ENCODE measurements at places on chromosomes 6 and 20. TPM values are rescaled to one million over a fixed set of nuclear protein-coding genes. Genes with fewer than 3 reads are reported as not detected.

- peaks cover 17% of the 10 kb centered on the region for H3K4me1 ChIP-seq
- no peak for DNase-seq
- H3K36me3 ChIP-seq, result peaks cover 5% of the 10 kb centered on the region
- H3K27ac ChIP-seq, result peak overlapping the region; percentile 72
Measured at GRCh38 chr20:43681991-43682410, 15.1 kb downstream of the MYBL2 start.

DNA sequence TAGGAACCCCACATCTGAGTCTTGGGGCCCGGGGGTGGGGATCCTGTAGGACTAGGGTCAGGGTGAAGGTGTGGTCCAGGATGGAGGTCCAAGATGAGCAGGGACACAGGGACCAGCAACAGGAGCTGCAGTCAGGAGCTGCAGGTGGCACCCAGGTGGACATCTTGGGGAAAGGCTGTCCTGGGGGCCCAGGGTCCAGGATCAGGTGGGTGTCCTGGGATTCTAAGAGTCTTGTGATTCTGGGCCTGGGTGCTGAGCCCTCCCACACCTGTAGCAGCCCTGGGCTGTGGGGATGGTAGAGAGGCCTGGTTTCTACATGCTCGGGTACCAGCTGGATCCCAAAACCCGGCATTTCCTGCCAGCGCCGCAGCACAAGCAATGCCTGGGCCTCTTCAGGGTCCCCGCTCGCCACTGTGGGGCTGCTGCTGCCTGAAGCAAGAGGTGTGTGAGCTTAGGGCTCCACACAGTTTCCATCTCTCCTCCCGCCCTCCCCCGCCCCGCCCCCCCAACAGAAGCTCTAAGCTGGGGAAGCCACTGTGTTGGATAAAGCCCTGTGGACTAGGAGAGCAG lies 20.7 kb downstream of the ERGIC3 start:
- no peak overlapping the region for H3K4me3 ChIP-seq
- H3K27me3 ChIP-seq, result peaks cover 9% of the 10 kb centered on the region
- no peak overlapping the region for H3K27ac ChIP-seq
- no peak for DNase-seq

- H3K4me3 ChIP-seq, result no peak overlapping the region
- H3K4me1 ChIP-seq, result no peaks in the 10 kb centered on the region
- peaks cover 2% of the 10 kb centered on the region for H3K27me3 ChIP-seq
- DNase-seq, result no peak
- H3K36me3 ChIP-seq, result peaks cover 7% of the 10 kb centered on the region
Measured at GRCh38 chr6:1560281-1561058, 49.2 kb upstream of the FOXC1 start.

DNA sequence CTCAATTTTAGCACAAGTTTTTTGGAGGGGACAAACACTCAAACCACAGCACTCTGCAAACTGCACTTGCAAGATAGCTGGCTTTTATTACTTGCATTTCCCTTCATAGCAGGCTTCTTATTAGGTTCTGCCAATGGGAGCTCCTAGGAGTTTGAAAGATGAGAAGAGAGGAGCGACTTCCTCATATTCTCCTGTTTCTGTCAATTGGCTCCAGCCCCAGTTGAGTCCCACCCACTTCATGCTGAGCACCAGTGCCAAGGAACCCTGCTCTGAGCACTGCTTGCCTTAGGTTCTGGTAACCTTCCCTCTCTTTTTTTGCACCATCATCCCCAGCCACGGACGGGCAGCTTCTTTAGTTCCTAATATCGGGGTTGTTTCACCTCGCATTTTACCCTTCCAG lies 67.9 kb downstream of the PSMB1 start:
- no peak overlapping the region for H3K27ac ChIP-seq
- no peak for DNase-seq
- H3K4me3 ChIP-seq, result no peak overlapping the region
- peaks cover 7% of the 10 kb centered on the region for H3K27me3 ChIP-seq
- H3K36me3 ChIP-seq, result peaks cover 7% of the 10 kb centered on the region

DNA sequence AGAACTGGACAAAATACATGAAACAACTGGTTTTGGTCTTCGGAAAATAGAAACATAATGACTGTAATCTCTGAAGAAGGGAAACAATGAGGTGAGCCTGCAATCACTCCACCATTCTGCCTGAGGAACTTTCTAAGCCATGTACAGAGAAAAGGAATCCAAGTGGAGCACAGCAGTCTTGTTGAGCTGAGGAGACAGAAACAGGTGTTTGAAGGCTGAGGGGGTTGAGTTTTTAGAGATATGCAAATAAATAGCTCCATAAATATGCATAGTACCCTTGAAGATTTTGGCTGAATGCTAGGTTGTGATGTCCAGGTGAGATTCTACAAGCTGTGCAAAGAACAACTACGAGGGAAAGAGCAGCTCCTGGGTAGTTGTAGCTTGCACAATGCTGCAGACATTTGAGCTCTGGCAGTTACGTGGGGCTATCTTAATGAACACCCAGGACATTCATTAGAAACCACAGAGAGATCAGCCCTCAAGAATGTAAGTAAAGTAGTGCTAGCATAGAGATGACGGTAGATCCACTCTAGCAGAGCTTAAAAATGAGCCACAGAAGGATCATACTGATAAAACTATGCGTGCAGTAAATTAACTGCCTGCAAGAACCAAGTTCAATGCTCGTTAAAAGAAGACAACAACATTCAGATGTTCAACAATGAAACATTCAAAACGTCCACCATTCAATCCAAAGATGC lies 24.3 kb downstream of the TUBB2B start:
- peaks cover 2% of the 10 kb centered on the region for H3K4me1 ChIP-seq
- no peak for DNase-seq
- peaks cover 2% of the 10 kb centered on the region for H3K27me3 ChIP-seq
- no peak overlapping the region for H3K4me3 ChIP-seq

The ANKRD6 gene
- total RNA-seq, result 31.9 TPM

DNA sequence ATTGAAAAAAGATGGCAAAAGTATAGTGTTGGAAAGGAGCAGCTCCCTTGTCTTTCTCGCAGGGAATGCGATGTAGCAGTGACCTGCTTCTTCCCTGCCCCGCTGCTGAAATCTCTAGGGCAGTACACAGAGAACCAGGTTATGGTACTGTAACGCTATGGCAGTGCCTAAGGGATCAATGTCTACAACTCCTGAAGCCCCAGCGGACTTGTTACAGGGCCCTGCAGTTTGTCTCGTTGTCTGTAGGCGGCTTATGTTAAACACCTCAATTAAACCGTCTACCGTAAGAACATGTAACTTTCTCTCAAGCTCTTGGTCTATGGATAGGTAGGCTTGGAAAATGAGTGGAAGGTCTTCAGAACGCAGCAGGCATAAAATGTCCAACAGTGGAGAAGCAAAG lies 44.8 kb upstream of the SLC17A4 start:
- no peak for DNase-seq
- H3K4me3 ChIP-seq, result no peak overlapping the region
- H3K27ac ChIP-seq, result no peak overlapping the region
- H3K27me3 ChIP-seq, result no peaks in the 10 kb centered on the region
- no peaks in the 10 kb centered on the region for H3K4me1 ChIP-seq

DNA sequence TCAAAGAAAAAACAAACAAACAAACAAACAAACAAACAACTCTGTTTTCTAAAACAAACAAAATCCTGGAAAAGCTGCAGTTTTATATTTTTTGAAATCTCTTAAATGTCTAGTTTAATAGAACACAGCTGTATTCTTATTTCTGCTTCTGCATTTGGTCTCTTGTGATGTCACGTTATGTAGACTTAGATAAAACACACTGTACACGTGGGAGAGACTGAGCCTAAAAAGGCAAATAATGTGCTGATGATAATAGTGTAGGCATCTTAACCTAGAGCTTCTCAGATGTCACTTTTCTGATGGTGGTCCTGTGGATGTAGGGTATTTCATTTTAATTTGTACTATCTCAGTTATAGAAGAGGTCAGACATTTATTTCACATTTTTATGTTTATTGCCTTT lies 261.7 kb downstream of the UTRN start:
- H3K4me1 ChIP-seq, result no peaks in the 10 kb centered on the region
- H3K27ac ChIP-seq, result no peak overlapping the region
- no peaks in the 10 kb centered on the region for H3K36me3 ChIP-seq
- H3K4me3 ChIP-seq, result no peak overlapping the region
- DNase-seq, result no peak
- H3K27me3 ChIP-seq, result no peaks in the 10 kb centered on the region

GRCh38 chr6:158879180-158879579 lies 60.0 kb upstream of the EZR start:
- no peak for DNase-seq
- peaks cover 19% of the 10 kb centered on the region for H3K36me3 ChIP-seq
- H3K4me1 ChIP-seq, result peaks cover 4% of the 10 kb centered on the region
- no peak overlapping the region for H3K4me3 ChIP-seq

DNA sequence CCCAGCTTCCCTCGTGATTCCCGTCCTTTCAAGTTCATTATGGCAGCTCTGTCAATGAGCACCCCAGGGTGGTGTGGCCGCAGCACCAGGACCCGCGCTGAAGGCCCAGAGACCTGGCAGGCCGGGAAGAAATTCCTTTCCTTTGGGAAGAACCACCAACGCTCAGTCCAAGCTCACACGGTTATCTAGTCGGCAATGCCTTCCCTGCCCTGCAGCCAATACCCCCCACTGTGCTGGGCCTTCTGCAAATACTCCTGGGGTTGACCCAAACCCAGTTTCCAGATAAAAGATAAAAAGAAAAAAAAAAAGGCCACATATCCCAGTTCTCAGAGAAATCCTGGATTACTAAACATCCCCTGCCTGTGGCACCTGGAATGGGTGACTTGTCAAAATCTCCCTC lies 28.7 kb downstream of the PXDC1 start:
- no peaks in the 10 kb centered on the region for H3K27me3 ChIP-seq
- peaks cover 6% of the 10 kb centered on the region for H3K36me3 ChIP-seq

GRCh38 chr6:44649365-44650025 lies 262.0 kb downstream of the CDC5L start:
- peaks cover 3% of the 10 kb centered on the region for H3K4me1 ChIP-seq
- H3K4me3 ChIP-seq, result no peak overlapping the region
- H3K27ac ChIP-seq, result no peak overlapping the region
- no peaks in the 10 kb centered on the region for H3K36me3 ChIP-seq

The DEFB124 gene
- total RNA-seq, result not detected

The TULP4 gene
- total RNA-seq, result 406 TPM

- no peak overlapping the region for H3K4me3 ChIP-seq
- H3K4me1 ChIP-seq, result no peaks in the 10 kb centered on the region
- no peaks in the 10 kb centered on the region for H3K36me3 ChIP-seq
- DNase-seq, result no peak
- H3K27ac ChIP-seq, result no peak overlapping the region
Measured at GRCh38 chr6:40135491-40136072, 201.3 kb upstream of the MOCS1 start.

The RBM24 gene
- 4.9 TPM for total RNA-seq

DNA sequence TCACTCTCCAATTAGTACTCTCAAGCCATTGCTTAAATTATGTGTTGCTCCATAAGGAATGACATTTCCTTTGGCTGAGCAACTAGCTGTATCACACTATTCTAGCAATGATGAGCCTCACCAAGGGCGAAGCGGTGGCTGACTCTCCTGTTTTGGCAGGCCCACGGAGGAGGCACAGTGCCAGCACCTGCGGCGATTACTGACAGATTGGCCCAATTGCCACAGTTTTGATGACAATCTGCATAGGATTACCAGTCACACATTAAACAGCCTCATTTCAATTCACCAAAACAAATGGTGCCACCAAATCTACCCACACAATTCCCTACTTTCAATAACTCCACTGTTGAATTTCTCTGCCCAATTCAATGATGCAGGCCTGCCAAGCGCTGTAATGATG lies 286.9 kb downstream of the PTPRK start:
- H3K27me3 ChIP-seq, result no peaks in the 10 kb centered on the region
- peaks cover 19% of the 10 kb centered on the region for H3K4me1 ChIP-seq
- H3K27ac ChIP-seq, result no peak overlapping the region
- no peaks in the 10 kb centered on the region for H3K36me3 ChIP-seq
- no peak overlapping the region for H3K4me3 ChIP-seq

DNA sequence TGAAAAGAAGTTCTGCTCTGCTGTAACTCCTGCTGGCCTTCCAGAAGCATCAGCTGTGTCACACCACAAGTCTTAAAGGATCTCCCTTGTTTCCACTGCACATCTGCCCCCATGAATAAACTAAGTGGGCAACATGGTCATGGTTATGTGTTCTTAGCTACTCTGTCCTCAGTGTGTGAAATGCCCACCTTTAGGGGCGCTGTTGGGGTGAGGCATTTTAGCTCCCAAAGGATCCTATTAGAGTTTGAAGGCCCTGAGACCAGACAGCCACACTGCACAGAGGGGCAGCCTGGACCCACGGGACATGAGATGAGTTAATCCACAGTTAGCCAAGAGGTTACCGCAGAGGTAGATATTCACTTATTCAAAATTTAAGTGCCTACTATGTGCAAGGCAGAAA lies 294.3 kb upstream of the QKI start:
- peaks cover 5% of the 10 kb centered on the region for H3K36me3 ChIP-seq
- H3K4me3 ChIP-seq, result no peak overlapping the region
- H3K4me1 ChIP-seq, result no peaks in the 10 kb centered on the region
- no peak for DNase-seq
- no peaks in the 10 kb centered on the region for H3K27me3 ChIP-seq

DNA sequence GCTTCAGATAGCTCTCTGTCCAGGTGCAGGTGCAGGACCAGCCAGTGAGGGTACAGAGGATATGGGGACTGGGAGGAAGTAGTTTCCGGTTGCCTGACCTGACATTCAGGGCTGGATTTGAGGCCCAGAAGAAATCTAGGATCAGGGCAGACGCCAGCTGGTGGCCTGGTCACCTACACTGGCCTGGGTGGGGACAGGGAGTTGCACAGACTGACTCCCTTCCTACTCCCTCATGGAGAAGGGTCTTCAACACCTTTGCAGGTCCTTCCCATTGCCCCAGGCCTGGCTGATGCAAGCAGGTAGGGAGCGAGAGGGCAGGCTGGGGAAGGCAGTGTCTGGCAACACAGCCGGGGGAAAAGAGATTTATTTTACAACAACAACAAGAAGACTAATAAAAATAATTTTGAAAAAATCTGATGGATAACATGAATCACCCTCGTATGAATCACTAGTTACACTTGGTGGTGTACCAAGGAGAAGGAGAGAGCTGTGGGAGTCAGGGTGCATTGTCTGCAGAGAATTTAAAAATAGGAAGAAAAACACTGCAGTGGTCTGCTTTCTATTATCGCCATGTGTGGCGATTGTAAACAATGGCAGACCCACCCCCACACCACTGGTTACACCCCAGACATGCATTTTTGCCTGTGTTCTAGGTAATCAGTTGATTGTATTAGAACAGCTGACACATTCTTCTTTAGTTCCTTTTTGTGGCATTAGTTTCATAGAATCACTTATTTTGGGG lies 62.3 kb upstream of the SNX9 start:
- H3K36me3 ChIP-seq, result no peaks in the 10 kb centered on the region
- H3K27me3 ChIP-seq, result no peaks in the 10 kb centered on the region
- H3K27ac ChIP-seq, result peak overlapping the region; percentile 15
- no peak overlapping the region for H3K4me3 ChIP-seq
- no peak for DNase-seq

- no peak for DNase-seq
- H3K27me3 ChIP-seq, result no peaks in the 10 kb centered on the region
- peaks cover 12% of the 10 kb centered on the region for H3K4me1 ChIP-seq
Measured at GRCh38 chr6:136426627-136427377, 123.4 kb downstream of the MAP7 start.

The DEFB132 gene
- not detected for total RNA-seq

GRCh38 chr6:53937461-53937860 lies 142.7 kb downstream of the LRRC1 start:
- H3K36me3 ChIP-seq, result no peaks in the 10 kb centered on the region
- no peak for DNase-seq
- peaks cover 5% of the 10 kb centered on the region for H3K27me3 ChIP-seq
- H3K4me1 ChIP-seq, result no peaks in the 10 kb centered on the region
